ENCODE measurements at places on chromosomes 5 and 9.

GRCh38 chr9:77848404-77848803, 183.2 kb downstream of the GNAQ start:
- DNase-seq, result no peak

DNA sequence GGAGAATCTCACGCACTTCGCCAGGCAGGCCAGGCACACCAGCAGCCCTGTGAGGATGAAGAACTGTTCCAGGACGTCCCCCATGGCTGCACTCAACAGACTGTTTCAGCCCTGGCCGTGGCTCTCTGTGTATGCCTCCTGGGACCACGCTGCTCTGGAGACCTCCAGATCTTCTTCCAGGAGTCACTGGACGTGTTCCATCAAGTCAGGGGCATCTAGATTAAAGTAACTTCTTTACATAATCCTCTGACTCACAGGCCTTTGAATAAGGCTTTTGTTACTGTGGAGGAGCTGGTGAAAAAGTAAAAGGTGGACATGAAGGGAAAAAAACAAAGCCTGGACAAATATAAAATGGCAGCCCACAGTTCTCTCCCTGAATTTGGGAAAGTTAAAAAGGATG, at the start of gene HSD17B3:
HSD17B3 (minus strand) TSS at position 156 of the 400 bp plus-strand sequence; CDS start at position 84, 72 bp downstream.
- DNase-seq, result no peak

DNA sequence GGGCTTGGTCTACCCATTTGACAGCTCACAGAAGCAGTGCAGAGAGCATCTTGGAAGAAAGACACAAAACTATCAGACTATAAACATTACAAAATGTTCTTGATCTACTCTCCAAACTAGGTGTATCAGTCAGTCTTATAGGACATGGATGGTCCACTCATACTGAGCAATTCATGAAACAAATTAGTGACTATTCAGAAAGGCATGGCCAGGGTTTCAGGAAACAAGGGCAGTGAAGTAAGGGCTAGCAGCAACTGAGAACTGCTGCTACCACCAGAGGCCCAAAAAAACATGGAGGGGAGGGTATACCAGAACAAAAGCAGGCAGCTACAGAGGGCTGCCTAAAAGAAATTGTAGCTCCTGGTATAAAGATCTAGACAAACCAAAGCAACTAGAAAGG, 287.0 kb downstream of the PIK3R1 start:
- no peak for DNase-seq

GRCh38 chr5:127400539-127400938, 109.9 kb downstream of the MEGF10 start:
- no peak for DNase-seq

GRCh38 chr5:67194166-67194565, 2.4 kb downstream of the CD180 start:
- DNase-seq, result no peak

GRCh38 chr9:4970970-4971641, 14.0 kb upstream of the JAK2 start:
- DNase-seq, result no peak

DNA sequence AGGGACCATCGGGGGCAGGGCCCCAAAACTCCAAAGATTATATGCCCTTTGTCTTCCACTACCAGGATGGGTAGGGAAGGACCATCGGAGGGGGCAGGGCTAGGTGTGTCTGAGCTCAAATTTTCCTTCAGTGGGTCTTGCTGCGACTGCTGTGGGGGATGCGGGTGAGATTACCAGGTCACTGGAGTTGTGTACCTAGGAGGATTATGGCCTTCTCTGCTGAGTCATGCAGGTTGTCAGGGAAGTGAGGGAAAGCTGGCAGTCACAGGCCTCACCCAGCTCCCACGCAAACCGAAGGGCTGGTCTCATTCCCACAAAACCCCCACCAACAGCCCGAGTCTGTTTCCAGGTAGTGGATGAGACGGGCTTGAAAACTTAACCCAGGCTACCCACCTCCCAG, 489.4 kb downstream of the ZNF608 start:
- DNase-seq, result no peak

DNA sequence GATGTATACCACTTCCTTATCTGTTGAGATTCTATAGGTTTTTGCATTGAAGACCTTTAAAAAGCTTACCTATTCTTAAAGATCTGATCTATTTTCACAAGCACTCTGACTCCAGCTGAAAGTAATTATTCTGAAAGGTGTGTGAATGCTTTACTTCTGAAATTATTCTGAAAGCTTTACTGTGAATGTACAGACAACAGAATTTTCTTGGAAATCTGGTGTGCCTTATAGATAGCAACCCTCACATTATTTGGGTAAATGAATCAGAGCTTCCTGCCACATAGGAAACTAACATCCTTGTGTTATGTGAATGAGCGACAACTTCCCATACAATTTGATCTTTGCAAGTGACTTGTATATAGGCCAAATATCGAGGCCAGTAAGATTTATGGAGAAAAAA, 6.5 kb downstream of the CDO1 start:
- DNase-seq, result no peak

DNA sequence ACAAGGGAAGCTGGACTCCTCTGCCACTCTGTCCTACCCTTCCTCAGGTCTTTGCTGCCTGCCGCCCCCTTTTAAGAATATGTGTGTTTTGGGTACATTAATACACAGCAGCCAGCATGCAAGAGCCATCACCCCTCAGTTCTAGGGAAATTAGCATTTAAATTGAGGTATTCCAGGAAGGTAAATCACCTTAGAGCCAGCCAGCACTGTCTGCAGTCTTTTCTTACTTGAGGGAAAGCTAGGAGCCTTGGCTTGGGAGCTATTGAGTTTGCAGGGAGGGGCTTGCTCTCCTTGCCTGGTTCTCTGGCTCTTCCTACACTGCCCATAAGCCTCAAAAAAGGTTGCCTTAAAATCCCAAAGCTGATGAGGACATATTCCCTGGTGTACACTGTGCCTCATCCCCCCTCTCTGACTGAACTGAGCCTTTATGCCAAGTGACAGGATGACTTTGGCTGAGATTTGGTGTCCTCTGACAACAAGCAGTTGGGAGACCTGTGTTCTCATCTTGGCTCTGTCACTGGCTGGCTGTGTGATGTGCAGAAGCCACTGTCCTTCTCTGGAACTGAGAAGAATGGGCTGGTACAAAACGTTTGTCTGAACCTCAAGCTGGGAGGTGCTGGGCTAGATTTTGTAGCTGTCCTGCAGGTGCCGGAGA, 54.1 kb downstream of the TRIM32 start:
- DNase-seq, result no peak

DNA sequence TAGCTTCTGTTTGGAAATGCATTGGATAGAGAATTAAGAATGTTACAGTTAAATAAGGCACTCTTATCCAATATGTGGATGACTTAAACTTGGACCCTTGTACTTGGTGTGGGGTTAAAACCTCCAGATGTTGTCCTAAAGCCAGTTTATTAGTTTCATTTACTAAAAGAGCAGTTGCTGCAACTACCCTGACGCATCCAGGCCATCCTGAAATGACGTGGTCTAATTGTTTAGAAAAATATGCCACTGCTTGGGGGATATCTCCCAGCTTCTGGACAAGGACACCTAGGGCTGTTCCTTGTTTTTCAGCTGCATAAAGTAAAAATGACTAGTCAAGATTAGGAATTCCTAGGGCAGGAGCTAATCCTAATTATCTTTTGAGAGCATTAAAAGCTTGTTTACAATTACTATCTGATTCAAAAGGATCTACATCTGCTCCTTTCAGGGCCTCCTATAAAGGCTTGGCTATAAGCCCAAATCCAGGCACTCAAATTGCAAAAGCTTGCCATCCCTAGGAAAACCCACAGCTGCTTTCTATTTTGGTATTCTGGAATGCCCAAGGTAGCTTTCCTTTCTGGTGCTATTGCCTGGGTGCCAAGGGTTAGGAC, 45.7 kb upstream of the SLCO4C1 start:
- no peak for DNase-seq

- no peak for DNase-seq
Measured at GRCh38 chr5:173962436-173962972, 26.5 kb upstream of the C5orf47 start.

DNA sequence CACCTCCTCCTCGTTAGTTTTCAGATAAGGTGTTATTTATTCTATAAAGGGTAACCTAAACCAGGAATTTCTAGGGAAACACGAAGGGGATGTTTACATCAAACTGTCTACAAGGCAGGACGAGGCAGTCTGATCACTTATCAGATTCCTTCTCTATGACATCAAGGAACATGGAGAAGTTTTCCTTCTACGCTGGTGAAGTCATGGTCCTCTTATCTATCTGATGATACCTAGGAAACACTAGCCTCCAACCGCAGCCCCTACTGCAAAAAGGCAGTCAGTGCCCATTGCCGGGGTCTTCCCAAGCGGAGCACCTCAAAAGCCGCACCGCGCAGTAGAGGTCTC, 1.5 kb downstream of the MPDZ start:
- no peak for DNase-seq
